ENCODE measurements at places on chromosomes 6 and 20.

DNA sequence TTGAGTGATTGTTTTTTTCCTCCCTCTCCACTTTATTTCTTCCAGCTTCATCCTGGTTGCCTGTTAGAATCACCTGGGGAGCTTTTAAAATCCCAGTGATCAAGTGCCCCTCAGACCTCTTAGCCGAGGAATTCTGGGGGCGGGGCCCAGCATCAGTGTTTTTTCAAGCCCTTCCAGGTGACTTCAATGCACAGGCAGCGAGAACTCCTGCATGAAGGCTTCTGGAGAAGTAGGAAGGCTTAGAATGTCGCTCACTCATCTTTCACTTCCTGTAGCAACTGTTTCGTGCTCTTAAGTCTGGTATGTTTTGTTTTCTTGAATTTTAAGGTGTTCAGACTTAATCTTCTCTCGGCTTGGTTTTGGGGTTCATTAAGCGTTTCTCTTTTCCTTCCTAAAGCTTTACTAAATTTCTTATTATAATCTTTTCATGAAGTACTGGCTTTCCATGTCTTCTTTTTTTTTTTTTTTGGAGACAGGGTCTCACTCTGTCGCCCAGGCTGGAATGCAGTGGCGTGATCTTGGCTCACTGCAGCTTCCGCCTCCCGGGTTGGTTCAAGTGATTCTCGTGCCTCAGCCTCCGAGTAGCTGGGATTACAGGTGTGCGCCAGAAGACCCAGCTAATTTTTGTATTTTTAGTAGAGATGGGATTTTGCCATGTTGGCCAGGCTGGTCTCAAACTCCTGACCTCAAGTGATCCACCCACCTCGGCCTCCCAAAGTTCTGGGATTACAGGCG, 30.9 kb upstream of the TULP1 start:
- DNase-seq, result no peak

DNA sequence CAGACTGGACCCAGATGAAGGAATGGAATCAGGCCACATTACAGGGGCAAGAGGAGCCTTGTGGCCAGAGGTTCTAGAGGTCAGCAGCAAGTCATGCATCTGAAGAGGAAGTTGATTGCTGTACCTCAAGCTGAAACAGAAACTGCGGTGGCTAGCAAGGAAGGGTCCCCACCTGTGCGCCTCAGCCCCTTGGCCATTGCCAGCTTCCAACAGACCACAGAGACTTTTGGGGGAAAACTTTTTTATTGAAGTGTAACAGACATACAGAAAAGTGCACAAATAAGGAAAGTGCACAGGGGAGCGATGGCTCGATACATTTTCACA, 26.8 kb upstream of the SLC9A8 start:
- no peak for DNase-seq

- peak; percentile 54 for DNase-seq
Observed at GRCh38 chr6:36962874-36963273, 8.3 kb downstream of the PI16 start.

DNA sequence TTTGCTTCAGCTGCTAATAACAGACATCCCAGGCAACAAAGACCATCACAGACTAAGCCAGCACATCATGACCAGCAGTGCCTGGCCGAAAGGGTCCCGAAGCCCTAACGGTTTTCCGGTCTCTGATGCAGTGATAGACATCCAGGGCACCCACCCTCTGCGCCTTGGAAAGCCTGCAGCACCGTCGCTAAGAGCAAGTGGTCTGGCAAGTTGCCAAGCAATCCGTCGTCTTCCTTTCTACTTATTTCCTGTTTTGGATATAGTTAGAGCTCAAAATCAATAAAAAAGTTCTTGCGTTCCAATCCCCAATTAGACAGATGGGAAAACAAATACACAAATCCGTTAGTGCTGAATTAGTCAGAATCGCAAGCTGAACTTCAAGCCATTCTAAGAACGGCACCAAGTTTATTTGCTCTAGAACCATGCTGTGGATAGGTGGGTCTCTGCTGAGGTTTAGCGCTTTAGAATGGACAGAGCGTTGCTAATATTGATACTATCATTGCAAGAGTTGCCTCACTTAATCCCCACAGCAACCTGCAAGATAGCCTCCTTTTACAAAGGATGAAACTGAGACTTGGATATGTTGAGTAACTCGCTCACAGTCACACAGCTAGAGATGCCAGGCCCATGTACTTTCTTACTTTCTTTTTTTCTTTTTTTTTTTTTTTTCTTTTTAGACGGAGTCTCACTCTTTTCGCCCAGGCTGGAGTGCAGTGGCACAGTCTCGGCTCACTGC, 163.3 kb upstream of the SNX9 start:
- DNase-seq, result no peak

GRCh38 chr20:11457488-11457887, 460.2 kb upstream of the BTBD3 start:
- DNase-seq, result no peak

DNA sequence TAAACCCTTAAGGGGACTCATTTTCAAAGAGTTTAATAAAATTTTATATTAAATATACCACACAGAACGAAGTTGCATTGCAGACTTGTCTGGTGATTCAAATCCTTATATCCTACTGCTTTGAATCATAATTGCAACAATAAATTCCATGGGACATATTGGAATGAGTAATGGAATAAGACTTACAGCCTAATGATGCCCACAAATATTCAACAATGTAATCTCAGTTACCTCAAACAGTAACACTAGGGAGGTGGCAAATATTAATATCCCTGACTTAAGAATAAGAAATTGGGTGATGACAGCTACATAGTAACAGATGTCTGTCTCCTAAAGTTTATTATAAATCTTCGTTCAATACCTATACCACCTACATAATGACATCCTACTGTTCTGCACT, 52.6 kb downstream of the BMP5 start:
- no peak for DNase-seq

DNA sequence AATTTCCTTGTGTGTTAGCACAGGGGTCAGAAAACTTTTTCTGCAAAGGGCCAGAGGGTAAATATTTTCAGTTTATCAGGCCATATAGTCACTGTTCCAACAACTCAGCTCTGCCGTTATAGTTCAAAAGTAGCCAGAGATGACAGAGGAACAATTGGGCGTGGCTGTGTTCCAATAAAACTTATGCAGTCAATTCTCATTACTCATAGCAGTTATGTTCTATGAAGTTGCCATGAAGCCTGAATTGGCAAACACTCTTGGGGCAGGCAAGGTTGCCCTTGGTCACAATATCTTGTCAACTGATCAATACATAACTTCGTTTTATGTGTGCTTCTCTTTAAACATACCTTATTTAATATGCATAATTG, 304.2 kb downstream of the TFAP2C start:
- no peak for DNase-seq

- no peak for DNase-seq
Observed at GRCh38 chr6:92790381-92790780, 629.0 kb downstream of the EPHA7 start.

DNA sequence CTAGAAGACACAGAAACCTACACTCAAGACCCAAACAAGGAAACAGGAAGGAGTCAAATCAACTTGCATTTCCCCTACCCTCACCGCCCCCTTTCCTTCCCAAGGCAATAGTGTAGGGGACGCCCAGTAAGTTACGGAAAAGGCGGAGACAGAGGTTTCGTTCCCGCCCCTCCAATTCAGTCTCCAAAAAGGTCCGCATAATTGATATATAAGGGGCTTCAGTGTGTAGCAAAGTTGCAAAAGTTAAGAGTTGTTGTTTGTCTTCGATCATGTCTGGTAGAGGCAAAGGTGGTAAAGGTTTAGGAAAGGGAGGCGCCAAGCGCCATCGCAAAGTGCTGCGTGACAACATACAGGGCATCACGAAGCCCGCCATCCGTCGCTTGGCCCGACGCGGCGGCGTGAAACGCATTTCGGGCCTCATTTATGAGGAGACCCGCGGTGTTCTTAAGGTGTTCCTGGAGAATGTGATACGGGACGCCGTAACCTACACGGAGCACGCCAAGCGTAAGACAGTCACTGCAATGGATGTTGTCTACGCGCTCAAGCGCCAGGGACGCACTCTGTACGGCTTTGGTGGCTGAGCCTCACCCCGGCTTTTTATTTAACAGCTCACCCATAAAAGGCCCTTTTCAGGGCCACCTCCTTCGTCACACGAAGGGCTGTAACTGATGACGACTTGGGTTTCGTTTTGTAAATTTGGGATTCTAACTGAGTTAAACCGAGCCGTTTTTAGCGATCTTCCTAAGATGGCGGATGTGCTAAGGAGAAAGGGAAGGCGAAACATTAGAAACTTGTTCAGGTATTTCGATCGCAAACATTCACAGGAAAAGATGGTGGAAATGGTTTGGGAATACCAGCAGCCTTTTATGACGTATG, 124.6 kb upstream of the BTN3A2 start:
- DNase-seq, result peak; percentile 94

DNA sequence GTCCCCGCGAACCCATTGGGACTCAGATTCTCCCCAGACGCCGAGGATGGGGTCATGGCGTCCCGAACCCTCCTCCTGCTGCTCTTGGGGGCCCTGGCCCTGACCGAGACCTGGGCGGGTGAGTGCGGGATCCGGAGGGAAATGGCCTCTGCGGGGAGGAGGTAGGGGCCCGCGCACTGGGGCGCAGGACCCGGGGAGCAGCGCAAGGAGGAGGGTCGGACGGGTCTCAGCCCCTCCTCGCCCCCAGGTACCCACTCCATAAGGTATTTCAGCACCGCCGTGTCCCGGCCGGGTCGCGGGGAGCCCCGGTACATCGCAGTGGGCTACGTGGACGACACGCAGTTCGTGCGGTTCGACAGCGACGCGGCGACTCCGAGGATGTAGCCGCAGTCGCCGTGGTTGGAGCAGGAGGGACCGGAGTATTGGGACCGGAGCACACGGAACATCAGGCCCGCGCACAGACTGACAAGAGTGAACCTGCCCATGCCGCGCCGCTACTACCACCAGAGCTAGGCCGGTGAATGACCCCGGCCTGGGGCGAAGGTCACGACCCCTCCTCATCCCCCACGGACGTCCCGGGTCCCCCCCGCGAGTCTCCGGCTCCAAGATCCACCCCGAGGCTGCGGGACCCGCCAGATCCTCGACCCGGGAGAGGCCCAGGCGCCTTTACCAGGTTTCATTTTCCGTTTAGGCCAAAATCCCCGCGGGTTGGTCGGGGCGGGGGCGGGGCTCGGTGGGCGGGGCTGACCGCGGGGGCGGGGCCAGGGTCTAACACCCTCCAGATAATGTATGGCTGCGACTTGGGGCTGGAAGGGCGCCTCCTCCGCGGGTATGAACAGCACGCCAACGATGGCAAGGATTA, 15.7 kb upstream of the HLA-A start:
- DNase-seq, result peak; percentile 86

GRCh38 chr6:108750801-108751200, 97.4 kb upstream of the ARMC2 start:
- no peak for DNase-seq

DNA sequence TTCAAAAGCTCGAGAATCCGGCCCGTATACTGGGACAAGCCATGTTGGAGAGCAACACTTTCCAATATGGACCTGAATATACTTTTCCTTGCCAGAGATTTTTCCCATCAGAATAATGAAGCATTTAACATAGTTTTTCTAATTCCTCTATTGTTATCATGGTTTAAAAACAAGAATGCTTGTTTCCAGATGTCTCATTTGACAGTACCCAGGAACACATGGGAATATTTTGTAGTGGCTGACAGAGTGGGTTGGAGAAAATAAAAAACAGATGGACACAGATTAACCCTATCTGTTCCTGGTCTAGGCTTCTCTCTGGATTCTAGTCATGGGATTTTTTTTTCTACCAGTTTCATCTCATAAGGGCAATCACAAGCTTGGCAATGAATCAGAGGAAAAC, 164.8 kb upstream of the CEP162 start:
- no peak for DNase-seq

DNA sequence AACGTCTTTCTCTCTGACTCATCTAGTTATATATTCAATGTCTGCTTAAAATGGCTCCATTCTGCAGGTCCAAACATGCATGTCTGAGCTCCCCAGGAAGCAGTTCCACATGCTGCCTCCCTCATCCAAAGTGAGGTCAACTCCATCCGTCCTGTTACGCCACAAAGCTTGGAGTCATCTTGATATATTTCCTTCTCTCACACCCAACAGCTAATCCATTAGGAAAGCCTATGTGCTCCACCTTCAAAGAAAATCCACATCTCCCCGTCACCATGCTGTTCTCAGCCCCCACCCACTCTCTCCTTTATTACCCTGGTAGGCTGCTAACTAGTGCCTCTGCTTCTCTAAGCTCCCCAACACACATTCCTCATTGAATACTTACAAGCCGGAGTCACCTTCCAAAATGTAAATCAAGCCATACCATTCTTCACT, 130.2 kb upstream of the SYNDIG1 start:
- no peak for DNase-seq

DNA sequence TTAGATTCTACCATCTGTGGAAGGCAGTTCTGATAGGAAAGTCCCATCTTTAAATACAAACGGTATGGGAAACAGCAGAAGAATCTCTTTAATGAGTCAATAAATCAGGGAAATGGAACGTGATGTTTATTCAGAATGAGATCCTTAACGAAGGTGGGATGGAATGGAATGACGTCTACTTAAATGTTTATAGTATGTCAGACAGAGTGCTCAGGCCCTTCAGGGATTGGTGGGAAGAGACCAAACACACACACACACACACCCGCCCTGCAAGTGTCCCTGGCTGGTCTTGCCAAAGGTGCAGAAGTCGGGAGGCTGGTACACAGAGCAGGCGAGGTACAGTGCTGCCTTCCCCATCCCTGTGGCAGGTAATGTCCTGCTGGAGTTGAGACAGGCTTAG, 164.0 kb downstream of the FARS2 start:
- DNase-seq, result no peak

- peak; percentile 50 for DNase-seq
Observed at GRCh38 chr6:150683320-150683719, 83.6 kb downstream of the PLEKHG1 start.
